ENCODE measurements at places on chromosomes 5 and 9.

DNA sequence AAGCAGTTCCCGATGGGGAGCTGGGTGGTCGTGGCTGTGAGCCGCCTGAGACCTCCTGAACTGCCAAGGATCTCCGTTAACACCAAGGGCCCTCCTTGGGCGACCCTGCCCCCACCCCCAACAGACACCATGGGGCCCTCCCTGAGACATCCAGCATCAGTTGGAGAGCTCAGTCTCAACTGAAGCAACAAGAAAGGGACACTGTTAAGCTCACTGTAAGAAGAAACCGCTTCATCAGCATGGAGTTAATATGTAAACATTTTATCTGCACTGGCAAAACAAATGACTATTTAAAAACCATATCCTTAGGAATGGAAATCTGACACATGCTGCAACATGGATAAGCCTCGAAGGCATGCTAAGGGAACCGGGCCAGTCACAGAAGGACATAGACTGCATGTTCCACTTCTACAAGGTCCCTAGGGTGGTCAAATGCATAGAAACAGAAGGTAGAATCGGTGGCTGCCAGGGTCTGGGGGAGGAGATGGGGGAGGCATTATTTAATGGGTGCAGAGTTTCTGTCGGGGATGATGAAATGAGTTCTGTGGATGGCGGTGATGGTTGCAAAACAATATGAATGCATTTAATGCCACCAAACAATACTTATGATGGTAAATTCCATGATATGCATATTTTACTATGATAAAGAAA, 47.4 kb downstream of the ROR2 start:
- no peak for DNase-seq

DNA sequence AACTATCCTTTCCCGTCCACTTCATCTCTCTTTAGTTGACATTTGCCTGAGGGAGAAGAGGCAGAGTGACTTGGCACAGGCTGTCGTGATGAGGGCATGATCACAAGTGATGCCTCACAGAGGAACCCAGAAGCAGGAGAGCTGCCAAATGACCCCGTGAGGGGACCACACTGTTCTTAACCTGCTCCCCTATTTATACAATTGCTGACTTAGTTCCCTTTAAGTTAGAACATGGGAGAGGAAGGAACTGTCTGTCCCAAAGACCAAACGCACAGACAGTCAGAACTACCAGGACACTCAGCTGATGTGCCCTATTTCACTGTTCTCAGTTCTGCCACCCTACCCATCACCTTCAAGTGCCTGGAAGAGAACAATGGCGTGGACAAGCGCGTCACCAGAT, 73.7 kb downstream of the SLC1A3 start:
- DNase-seq = no peak

DNA sequence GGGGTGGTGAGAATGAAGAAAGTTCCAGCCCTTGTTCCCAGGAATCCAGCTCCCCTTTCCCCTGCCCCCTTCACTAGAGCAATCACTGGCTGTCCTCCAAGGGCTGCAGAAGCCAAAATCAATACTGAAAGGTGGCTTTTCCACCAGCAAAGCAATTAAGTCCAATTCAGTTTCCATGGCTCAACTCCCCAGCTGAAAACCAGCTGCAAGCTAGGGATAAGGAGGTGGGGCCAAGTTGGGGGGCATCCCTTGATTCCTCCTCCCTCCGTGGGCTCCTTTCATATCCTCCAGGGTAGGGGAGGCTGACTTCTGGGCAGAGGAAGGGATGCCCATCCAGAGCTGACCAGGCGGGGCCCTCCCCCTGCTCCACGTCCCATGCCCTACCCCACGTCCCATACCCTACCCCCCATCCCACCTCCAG, 22.7 kb downstream of the CAMK2A start:
- no peak for DNase-seq

- DNase-seq = no peak
Observed at GRCh38 chr5:158020555-158021418, 161.8 kb upstream of the CLINT1 start.

DNA sequence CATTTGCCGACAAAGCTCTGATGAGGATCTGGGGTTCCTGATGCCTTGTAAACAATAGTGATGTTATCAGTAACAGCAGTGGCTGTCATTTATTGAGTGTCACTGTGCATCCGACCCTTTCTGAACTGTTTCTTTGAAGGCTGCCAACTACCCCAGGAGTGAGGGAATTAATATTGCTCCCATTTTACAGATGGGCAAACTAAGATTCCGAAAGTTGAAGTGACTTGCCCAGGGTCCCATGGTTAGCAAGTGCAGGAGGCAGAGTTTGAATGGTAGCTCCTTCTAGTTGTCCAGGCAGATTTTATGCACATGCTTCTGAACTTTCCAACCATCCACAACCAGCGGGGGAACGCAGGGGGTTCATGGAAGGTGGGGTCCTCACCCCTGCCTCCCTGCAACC, 81.9 kb downstream of the COL27A1 start:
- DNase-seq = no peak

- no peak for DNase-seq
Observed at GRCh38 chr5:31639481-31640411, 815 bp downstream of the PDZD2 start.

DNA sequence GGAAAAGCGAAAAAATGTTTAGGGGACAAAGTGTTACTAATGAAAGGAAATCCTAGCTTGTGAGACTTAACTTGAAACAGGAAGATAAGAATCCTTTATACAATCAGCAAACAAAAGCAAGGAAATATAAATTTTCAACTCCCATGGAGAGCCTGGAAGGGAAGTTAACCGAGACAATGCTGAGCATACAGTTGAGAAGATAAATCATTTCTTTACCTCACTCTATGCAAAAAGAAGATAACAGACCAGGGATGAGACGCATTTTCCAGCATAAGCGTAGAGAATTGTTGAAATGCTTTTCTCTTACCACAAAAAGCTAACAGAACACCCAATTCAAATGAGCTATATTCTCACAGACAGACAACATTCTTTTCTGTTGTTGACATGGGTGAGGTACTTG, 309.6 kb downstream of the CWC27 start:
- DNase-seq = no peak

DNA sequence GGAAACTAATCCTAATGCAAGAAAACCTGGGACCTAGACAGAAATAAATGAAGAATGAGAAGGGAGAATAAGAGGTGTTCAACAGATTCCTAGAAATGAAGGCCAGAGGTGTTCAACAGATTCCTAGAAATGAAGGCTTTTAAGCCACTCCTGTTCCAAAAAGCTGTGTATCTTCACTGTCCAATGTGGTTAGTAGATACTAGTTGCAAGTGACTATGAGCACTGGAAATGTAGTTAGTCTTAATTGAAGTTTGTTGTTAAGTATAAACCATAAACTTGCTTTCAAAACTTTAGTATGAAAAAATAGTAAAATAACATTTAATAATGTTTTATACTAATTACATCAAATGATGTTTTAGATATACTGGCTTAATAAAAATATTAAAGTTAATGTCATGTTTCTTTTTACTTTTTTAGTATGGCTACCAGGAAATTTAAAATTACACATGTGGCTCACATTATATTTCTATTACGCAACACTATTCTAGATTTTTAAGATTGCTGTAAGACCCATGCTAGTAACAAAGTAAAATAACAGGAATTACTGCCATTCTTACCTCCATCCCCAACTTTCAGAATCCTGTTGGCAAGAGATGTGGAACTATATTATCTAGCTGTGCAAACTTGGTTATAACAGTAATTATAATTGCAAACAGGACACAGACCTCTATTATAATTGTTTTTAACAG, 57.5 kb downstream of the RICTOR start:
- DNase-seq = no peak

- DNase-seq = no peak
Observed at GRCh38 chr9:119349351-119349825, 19.8 kb downstream of the BRINP1 start.

- no peak for DNase-seq
Observed at GRCh38 chr5:12522116-12522515, 617.9 kb upstream of the CTNND2 start.

DNA sequence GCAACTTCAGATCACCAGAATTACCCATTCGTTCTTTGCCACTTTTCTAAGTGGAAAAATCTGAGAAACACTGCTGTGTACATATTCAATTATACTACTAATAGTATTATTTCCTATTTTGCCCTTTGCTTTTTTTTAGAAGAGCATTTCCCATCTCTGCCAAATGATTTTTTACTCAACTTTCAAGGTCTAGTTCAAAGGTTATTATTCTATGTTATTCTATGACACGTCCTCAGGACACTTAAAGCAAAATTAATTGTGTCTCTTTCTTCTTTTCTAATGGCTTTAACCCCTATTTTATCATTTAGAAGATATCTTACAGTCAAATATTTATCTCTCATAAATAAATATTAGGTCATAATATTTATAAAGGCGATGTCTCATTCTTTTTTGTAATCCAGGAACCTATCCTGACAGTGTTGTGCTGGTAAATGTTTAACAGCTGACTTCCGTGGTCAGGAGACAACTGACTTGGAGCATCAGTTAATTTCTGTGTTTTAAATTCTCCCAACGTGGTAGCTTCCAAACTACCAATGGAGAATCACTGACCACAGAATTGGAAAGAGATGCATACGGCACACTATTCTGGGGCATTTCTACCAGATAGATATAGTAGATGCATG, 375.2 kb downstream of the ARRDC3 start:
- no peak for DNase-seq

GRCh38 chr5:56294354-56294753, 61.2 kb upstream of the ANKRD55 start:
- DNase-seq = no peak

GRCh38 chr5:95832664-95833063, 10.1 kb upstream of the GLRX start:
- DNase-seq = no peak

GRCh38 chr5:152601806-152602732, 197.0 kb upstream of the NMUR2 start:
- no peak for DNase-seq

- no peak for DNase-seq
Observed at GRCh38 chr5:107127878-107128277, 542.9 kb downstream of the EFNA5 start.

GRCh38 chr9:92179286-92180001, 64.2 kb upstream of the SPTLC1 start:
- no peak for DNase-seq

DNA sequence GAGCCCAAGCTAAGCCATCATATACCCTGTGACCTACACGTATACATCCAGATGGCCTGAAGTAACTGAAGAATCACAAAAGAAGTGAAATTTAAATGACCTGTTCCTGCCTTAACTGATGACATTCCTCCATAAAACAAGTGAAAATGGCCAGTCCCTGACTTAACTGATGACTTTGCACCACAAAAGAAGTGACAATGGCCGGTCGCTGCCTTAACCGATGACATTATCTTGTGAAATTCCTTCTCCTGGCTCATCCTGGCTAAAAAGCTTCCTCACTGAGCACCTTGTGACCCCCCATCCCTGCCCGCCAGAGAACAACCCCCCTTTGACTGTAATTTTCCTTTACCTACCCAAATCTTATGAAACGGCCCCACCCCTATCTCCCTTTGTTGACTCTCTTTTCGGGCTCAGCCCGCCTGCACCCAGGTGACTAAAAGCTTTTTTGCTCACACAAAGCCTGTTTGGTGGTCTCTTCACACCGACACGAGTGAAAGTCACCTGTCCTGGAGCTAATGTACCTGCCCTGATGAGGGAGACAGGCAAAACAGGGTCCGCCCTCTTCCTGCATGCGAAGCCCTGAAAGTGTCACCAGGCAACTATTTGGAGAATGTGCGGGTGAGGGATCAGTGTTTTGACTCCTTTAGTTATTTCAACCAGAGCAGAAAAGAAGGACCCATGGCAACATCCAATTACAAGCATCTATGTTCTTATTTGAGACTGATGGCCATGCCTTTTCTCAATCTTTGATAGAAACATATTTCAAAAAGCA, 266.1 kb downstream of the SMARCA2 start:
- no peak for DNase-seq

DNA sequence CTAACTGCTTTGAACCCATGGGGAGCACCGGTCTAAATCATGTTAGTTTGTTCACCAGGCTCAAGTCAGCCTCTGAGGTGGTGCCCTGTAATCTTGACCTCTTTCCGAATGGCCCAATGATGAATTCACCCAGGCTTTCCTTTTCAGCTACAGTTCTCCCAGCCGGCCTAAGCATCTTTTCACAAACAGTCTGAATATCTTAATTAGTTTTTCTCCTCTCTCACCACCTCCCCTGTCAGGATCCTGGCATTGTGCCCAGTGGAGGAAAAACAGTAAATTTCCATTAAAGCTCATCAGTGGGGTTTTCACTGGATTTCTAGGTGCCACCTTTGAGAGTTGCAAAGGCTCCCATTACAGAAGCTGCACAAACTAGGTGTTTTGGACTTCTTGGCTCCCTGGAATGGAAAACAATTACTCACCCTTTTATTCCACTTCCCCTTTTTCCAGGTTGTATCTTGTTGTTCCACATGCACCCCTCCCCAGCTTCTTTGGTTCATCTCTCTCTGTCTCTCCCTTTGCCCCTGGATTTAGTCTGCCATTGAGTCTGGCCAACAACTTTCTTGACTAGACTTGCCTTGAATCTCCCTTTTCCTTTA, 69.4 kb upstream of the ADAMTSL1 start:
- DNase-seq = no peak

DNA sequence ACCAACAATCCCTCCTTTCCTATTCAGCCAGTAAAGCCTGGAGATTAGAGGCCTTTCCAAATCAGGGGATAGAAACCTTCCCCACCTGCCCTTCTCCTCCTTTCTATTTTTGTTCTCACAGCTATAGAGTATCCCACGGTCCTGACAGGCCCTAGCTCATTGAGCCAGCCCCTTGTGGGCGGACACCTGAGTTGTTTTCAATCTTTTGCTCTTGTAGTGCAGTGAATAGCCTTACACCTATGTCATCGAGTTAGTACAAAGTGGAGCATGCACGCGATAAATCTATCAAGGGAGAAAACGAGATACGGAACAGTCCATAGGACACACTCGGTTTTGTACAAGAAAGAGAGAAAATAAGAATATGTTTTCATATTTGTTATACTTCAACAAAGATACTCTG, 77.2 kb downstream of the TSPAN17 start:
- DNase-seq = no peak

- no peak for DNase-seq
Observed at GRCh38 chr9:85559526-85559925, 182.2 kb downstream of the AGTPBP1 start.

- no peak for DNase-seq
Observed at GRCh38 chr9:138053996-138054752, 176.6 kb downstream of the CACNA1B start.

- no peak for DNase-seq
Observed at GRCh38 chr9:108245901-108246300, 609.9 kb downstream of the ACTL7B start.

Measured in GM12891 (cell line).